ENCODE measurements at places on chromosomes 2 and 18. TPM values are rescaled to one million over a fixed set of nuclear protein-coding genes. Genes with fewer than 3 reads are reported as not detected.

DNA sequence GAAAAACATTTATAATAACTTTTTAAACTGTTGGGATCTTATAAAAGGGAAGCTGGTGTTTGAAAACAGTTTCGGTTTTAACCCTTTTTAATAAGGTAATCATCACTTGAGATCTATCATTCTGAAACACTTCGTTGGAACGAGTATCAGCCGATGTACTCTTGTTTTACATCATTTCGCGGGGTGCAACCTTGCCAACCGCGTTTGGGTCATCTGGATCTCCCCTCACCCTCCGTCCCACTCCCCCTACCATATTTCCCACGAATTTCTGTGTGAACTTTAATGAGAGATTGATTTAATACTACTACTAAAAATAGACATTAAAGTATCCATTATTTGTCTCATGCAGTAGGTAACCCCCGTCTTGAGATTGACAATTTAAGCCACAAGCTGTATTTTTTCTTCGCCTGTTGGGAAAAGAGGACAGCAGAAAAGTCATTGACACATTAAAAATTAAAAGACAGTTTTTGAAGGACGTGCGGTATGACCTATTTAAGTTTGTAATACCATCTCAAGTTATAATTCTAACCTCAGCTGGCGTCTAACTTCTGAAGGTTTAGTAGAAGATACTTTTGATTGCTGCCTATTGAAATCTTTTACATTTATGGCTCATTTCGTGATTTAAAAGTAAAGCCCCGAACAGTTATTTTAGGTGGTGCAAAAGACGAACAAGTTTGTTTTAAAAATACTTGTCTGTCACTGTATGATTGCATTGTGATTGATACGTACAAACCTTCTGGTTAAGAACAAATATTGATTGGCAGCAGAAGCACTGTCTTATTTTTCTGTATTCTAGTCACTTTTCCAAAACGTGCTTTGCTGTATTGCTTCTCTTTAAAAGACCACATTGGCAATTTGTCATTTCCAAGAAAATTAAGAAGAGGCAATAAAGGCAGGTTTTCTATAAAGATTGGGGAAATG is 1.5 kb downstream of the CREB1 start:
- no peak for DNase-seq
- H3K4me1 ChIP-seq, result peaks cover 45% of the 10 kb centered on the region
- H3K4me3 ChIP-seq, result peak overlapping the region; percentile 80

- H3K27me3 ChIP-seq, result no peaks in the 10 kb centered on the region
- no peak for DNase-seq
- H3K4me1 ChIP-seq, result no peaks in the 10 kb centered on the region
- no peak overlapping the region for H3K4me3 ChIP-seq
These were observed 181.8 kb downstream of the GBX2 start for GRCh38 chr2:235986361-235986760.

GRCh38 chr2:175684466-175684865 is 317.6 kb downstream of the LNPK start:
- no peaks in the 10 kb centered on the region for H3K36me3 ChIP-seq
- no peak overlapping the region for H3K27ac ChIP-seq
- DNase-seq, result no peak
- no peaks in the 10 kb centered on the region for H3K4me1 ChIP-seq

GRCh38 chr2:63272560-63272959 is 221.9 kb downstream of the OTX1 start:
- H3K4me1 ChIP-seq, result no peaks in the 10 kb centered on the region
- H3K27ac ChIP-seq, result no peak overlapping the region
- H3K27me3 ChIP-seq, result no peaks in the 10 kb centered on the region
- no peak for DNase-seq

DNA sequence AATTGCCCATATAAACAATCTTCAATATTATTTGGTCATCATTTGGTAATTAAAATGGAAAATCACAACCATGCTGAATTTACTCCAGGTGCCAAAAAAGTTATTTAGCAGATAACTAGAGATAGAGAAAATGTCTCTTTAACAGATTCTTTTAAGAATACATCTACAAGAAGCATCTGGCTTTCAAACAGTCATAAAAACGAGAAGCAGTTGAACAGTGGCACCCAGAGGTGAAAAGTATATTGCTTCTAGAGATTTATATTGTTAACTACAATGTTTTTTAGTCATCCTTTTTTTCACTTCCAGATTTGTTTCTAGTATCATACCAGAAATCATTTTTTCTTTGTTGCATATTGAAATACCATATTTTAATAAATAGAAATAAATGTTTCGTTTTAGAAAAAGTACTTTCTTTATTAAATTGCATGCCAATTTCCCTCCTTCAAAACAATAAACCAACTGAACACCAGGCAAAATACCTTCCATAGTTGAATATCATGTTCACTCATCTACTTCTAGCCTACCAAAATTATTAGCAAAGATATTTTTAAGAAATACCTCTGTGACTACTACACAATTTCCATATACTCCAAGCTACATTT is 65.4 kb upstream of the HNRNPA3 start:
- no peaks in the 10 kb centered on the region for H3K36me3 ChIP-seq
- DNase-seq, result no peak
- no peak overlapping the region for H3K27ac ChIP-seq
- H3K27me3 ChIP-seq, result peaks cover 4% of the 10 kb centered on the region
- H3K4me1 ChIP-seq, result no peaks in the 10 kb centered on the region

GRCh38 chr2:60976256-60976850 is 41.2 kb upstream of the PEX13 start:
- H3K4me3 ChIP-seq, result no peak overlapping the region
- H3K27me3 ChIP-seq, result no peaks in the 10 kb centered on the region
- H3K4me1 ChIP-seq, result no peaks in the 10 kb centered on the region
- no peaks in the 10 kb centered on the region for H3K36me3 ChIP-seq

SH2D6 gene
- not detected for total RNA-seq

DNA sequence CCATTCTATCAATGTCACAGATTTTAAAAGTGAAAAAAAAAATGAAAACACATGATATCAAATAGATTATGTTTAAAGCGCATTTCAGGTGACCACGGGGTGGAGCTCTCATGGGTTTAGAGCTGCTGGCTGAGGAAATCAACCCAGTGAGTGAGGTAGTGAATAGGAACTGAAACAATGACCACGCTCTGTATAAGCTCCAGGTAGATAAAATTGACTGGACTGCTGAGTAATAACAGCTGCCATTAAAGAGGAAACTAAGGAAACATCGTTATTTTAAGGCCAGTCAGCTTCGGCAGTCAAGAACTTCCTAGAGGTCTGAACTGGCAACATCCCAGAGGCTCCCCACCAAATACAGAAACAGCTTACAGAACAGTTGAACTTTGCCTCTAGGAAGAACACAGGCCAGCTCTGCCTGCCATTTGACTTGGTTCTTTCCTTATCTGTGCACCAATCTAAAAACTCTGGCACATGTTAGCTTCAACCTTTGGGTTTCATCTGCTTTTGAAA is 185.9 kb downstream of the PDE1A start:
- no peak overlapping the region for H3K4me3 ChIP-seq
- no peak overlapping the region for H3K27ac ChIP-seq
- no peaks in the 10 kb centered on the region for H3K27me3 ChIP-seq
- DNase-seq, result no peak

DNA sequence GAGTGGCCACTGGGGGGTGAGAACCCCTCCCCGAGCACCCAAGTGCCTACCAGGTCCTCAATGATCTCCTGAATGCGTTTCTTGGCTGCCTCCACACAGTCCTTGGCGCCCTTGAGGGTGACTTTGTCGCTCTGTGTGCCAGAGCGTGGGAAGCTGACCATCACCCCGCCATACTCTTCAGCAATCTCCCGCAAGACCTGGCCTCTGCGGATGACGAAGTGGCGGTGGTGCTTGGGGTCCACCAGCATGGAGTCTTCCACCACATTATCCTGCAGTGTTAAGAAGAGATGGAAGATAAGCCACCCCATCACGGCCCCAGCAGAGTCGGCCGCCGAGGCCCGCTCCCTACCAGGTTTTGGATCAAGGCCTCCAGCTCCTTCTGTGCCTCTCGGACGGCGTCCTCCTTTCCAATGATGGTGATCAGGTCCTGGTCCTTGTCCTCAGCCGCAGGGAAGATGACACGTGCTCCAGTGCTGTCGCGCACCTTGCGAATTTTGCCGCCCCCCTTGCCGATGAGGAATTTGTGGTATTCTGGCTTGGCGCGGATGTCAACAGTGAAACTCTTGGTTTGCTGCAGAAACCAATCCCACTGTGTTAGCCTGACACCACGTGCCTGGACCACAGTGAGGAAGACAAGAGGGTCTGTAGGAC is 51.2 kb downstream of the ANO7 start:
- no peak for DNase-seq
- H3K4me1 ChIP-seq, result no peaks in the 10 kb centered on the region
- no peak overlapping the region for H3K27ac ChIP-seq
- H3K4me3 ChIP-seq, result no peak overlapping the region
- no peaks in the 10 kb centered on the region for H3K27me3 ChIP-seq

Data from ascending aorta (tissue), 2 donors.